ENCODE measurements at places on chromosomes 2 and 18.

GRCh38 chr18:51692612-51693011 lies 495.1 kb upstream of the MEX3C start:
- no peak overlapping the region for H3K4me3 ChIP-seq
- no peaks in the 10 kb centered on the region for H3K4me1 ChIP-seq
- no peaks in the 10 kb centered on the region for H3K36me3 ChIP-seq
- DNase-seq = no peak
- no peaks in the 10 kb centered on the region for H3K27me3 ChIP-seq
- no peak overlapping the region for H3K27ac ChIP-seq

DNA sequence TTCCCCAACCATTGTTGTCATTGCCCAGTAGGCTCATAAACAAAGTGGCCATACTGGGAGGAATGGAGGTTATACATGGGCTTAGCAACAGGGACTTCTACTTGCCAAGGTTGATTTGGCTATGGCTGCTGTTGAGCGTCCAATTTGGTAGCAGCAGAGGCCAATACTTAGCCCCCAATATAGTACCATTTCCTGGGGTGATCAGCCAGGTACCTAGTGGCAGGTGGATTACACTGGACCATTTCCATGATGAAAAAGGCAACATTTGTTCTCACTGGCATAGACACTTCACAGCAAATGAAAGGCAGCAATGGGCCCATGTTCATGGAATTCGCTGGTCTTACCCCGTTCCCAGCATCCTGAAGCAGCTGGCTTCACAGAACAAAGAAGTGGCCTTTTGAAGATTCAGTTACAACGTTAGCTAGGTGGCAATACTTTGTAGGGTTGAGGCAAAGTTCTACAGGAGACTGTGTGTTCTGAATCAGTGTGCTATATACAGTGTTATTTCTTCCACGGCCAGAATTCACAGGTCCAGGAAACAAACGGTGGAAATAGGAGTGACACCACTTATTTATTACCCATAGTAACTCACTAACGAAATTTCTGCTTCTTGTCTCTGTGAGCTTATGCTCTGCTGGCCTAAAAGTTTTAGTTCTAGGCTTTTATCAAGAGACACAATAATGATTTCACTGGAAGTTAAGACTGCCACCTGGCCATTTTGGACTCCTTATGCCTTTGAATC lies 37.5 kb downstream of the FBXO11 start:
- no peak for DNase-seq
- H3K4me1 ChIP-seq = peaks cover 9% of the 10 kb centered on the region
- no peaks in the 10 kb centered on the region for H3K27me3 ChIP-seq
- no peak overlapping the region for H3K4me3 ChIP-seq
- H3K36me3 ChIP-seq = peaks cover 61% of the 10 kb centered on the region

DNA sequence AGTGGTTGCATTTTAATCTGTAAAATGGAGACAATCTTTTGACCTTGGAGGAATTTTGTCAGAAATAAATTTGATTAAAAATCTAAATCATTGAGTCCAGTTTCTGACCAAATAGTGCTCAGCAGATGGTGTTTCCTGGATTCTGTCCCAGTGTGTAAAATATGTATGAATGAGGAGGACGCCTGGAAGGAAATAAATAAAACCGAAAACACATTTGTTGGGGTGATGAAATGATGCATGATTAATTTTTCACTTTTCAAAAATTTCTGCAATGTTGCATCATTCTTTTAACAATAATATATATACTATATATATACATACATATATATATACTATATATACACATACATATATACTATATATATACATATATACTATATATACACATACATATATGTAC lies 261.1 kb upstream of the TRIB2 start:
- H3K4me1 ChIP-seq = peaks cover 3% of the 10 kb centered on the region
- no peak overlapping the region for H3K4me3 ChIP-seq
- H3K27me3 ChIP-seq = no peaks in the 10 kb centered on the region
- H3K27ac ChIP-seq = no peak overlapping the region

DNA sequence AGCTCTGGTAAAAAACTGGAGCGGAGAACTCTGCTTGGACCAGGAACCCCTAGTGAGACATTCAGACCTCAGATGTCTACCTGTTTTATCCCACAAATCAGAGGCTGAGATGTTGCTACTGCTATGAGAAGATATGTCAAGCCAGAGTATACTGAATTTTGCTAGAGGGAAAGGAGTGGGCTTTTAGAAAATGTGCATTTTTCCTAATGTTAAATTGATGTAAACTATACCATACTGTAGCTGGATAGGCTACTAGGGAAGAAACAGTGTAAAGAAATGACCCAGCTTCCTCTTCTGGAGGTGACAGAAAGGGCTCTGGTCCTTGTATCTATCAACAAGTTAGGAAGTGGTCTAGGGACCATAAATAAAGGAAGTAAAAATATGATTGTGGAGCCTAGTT lies 65.0 kb downstream of the SLC39A10 start:
- no peak overlapping the region for H3K27ac ChIP-seq
- DNase-seq = no peak
- no peaks in the 10 kb centered on the region for H3K27me3 ChIP-seq
- no peaks in the 10 kb centered on the region for H3K4me1 ChIP-seq
- peaks cover 5% of the 10 kb centered on the region for H3K36me3 ChIP-seq
- no peak overlapping the region for H3K4me3 ChIP-seq

DNA sequence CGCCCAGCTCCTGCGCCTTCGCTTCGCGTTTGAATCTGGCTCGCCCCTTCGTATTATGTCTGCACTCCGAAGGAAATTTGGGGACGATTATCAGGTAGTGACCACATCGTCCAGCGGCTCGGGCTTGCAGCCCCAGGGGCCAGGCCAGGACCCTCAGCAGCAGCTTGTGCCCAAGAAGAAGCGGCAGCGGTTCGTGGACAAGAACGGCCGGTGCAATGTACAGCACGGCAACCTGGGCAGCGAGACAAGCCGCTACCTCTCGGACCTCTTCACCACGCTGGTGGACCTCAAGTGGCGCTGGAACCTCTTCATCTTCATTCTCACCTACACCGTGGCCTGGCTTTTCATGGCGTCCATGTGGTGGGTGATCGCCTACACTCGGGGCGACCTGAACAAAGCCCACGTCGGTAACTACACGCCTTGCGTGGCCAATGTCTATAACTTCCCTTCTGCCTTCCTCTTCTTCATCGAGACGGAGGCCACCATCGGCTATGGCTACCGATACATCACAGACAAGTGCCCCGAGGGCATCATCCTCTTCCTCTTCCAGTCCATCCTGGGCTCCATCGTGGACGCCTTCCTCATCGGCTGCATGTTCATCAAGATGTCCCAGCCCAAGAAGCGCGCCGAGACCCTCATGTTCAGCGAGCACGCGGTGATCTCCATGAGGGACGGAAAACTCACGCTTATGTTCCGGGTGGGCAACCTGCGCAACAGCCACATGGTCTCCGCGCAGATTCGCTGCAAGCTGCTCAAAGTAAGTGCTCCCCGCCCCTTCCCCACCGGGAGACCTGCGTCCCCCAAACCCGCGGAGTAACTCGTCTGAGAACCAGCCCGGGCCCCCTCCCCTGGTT lies 453 bp downstream of the KCNJ3 start:
- no peaks in the 10 kb centered on the region for H3K4me1 ChIP-seq
- no peaks in the 10 kb centered on the region for H3K27me3 ChIP-seq
- H3K4me3 ChIP-seq = no peak overlapping the region
- DNase-seq = no peak
- no peaks in the 10 kb centered on the region for H3K36me3 ChIP-seq
- H3K27ac ChIP-seq = no peak overlapping the region

- no peaks in the 10 kb centered on the region for H3K36me3 ChIP-seq
- no peak for DNase-seq
- H3K27ac ChIP-seq = no peak overlapping the region
- no peaks in the 10 kb centered on the region for H3K27me3 ChIP-seq
These were observed 263.7 kb downstream of the ANAPC1 start for GRCh38 chr2:111620281-111620680.

- H3K4me3 ChIP-seq = no peak overlapping the region
- H3K27ac ChIP-seq = no peak overlapping the region
- no peaks in the 10 kb centered on the region for H3K36me3 ChIP-seq
These were observed 117.4 kb upstream of the RPRM start for GRCh38 chr2:153595939-153596338.

DNA sequence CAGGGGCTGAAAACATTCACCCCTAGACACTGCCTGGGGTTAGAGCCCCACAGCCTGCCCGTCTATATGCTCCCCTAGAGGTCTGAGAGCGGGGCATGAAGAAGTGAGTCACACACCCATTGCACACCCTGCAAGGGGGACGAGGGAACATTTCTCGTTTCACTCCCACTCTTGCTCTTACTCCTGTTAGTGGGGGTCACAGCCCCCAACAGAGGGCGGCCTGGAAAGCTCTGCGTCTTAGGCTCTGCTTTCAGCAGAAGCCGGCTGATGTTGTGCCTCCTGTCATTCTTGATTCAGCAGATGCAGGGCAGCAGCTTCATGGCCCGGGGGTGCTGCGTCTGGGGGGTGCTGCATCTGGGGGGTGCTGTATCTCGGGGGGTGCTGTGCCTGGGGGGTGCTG lies 141.3 kb downstream of the ASB1 start:
- no peak overlapping the region for H3K27ac ChIP-seq
- H3K27me3 ChIP-seq = no peaks in the 10 kb centered on the region
- no peak overlapping the region for H3K4me3 ChIP-seq

- no peak for DNase-seq
- H3K4me3 ChIP-seq = no peak overlapping the region
- H3K4me1 ChIP-seq = peaks cover 1% of the 10 kb centered on the region
- peaks cover 5% of the 10 kb centered on the region for H3K36me3 ChIP-seq
- no peaks in the 10 kb centered on the region for H3K27me3 ChIP-seq
These were observed 41.0 kb downstream of the PAX8 start for GRCh38 chr2:113237604-113238160.

DNA sequence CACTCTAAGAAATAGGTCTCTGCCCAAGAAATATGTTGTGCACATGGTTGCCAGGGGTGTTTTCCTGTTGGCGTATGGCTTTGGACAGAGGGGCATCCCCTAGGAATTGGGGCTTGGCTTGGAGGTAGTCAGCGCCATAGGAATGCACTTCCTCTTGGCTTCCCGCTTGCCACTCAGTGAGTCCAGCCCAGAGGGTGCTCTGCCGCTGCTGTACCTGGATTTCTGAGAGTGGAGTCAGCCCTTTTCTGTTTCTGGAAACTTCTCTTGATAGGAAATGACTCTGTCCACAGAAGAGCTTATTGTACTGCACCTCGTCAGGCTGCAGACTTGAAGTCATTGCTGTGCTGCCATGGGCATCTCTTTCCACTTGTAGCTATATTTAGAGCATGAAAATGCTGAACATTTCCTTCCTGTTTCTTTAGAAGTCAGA lies 116.7 kb upstream of the MGAT5 start:
- no peak overlapping the region for H3K4me3 ChIP-seq
- no peaks in the 10 kb centered on the region for H3K27me3 ChIP-seq
- no peak for DNase-seq
- peaks cover 12% of the 10 kb centered on the region for H3K4me1 ChIP-seq
- no peak overlapping the region for H3K27ac ChIP-seq

DNA sequence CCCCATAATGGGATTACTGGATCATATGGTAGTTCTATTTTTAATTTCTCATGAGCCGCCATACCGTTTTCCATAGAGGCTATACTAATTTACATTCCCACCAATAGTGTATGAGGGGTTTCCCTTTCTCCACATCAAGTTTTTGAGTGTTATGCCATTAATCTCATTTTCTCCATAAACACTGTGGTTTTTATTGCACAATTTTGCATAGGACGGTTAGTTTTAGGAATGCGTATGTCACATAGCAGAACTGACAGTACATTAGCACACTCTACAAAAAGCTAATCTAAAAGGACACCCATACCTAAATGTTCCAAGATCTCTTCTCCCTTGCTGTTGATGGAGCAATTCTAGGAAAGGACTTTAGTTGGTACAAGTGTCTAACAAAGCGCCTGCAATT lies 32.5 kb downstream of the DARS1 start:
- no peak overlapping the region for H3K4me3 ChIP-seq
- H3K4me1 ChIP-seq = no peaks in the 10 kb centered on the region
- no peak overlapping the region for H3K27ac ChIP-seq
- H3K27me3 ChIP-seq = no peaks in the 10 kb centered on the region
- no peak for DNase-seq

DNA sequence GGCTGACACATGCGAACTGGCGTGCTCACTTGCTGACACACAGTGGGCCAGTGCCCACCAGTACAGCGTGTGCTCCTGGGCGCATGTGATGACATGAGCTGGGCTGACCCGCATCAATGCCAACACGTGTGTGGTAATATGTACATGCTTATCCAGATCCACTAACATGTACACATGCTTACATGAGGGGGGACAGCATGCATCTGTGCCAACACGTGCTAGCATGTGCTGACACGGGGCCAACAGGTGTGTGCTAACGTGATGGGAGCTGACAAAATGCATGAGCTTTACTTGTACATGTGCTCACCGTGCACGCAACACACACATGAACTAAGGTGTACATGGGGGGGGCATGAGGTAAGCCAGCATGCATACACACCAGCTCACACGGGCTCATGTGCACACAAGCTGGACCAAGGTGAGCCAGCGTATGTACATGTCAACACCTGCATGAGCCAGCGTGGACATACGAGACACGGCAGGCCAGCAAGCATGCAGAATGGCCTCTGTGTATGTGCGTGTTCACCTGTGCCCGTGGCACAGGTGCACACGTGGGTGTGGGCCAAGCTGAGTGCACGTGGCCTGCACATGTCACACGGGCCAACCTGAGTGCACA lies 28.5 kb downstream of the GPC1 start:
- H3K27me3 ChIP-seq = no peaks in the 10 kb centered on the region
- no peak overlapping the region for H3K4me3 ChIP-seq
- H3K27ac ChIP-seq = no peak overlapping the region
- DNase-seq = no peak
- H3K4me1 ChIP-seq = peaks cover 9% of the 10 kb centered on the region
- peaks cover 57% of the 10 kb centered on the region for H3K36me3 ChIP-seq

DNA sequence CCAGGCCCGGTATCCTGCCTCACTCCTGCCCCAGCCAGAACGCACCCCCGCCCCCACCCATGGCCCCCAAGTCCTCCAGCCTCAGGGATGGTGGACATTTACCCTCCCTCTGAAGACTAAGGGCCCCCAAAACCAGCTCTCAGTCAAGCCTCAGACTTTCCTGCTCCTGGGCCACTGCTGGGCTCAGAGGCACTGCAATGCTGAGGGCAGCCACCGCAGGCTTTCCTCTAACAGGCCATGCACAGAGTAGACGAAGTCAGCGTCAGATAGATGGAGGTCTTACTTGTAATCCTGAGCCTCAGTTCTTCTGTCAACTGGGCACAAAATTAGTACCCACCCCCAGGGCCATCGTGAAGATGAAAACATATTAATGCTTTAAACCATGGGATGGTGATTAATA lies 92.6 kb downstream of the TTC32 start:
- H3K36me3 ChIP-seq = no peaks in the 10 kb centered on the region
- peaks cover 11% of the 10 kb centered on the region for H3K27me3 ChIP-seq

DNA sequence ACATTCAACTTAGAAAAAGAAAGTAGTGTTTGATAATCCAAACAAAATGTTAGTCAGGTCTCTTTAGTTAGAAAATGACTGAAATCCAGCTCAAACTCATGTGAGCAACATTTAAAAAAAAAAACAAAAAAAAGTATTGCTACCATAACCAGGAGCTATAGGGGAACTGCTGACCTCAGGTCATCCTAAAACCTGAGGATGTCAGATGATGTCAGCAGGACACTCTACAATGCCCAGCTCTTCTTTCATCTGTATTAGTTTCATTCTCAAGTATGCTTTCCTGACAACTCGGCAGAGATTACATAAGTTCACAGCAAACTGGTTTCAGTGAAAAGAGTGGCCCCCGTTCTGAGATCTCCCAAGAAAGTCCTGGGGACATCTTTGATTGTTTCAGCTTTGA lies 4.2 kb upstream of the ESCO1 start:
- no peaks in the 10 kb centered on the region for H3K27me3 ChIP-seq
- H3K4me3 ChIP-seq = no peak overlapping the region
- DNase-seq = no peak
- no peaks in the 10 kb centered on the region for H3K4me1 ChIP-seq

- DNase-seq = no peak
- H3K27me3 ChIP-seq = no peaks in the 10 kb centered on the region
- no peaks in the 10 kb centered on the region for H3K36me3 ChIP-seq
These were observed 30.5 kb upstream of the SGPP2 start for GRCh38 chr2:222393733-222394267.

Measured in neuronal stem cell (in vitro differentiated cells).